CD4-positive, alpha-beta T cell treated with Interleukin-17A for 1 hour (primary cell): ENCODE measurements at places on chromosomes 11 and 22.

DNA sequence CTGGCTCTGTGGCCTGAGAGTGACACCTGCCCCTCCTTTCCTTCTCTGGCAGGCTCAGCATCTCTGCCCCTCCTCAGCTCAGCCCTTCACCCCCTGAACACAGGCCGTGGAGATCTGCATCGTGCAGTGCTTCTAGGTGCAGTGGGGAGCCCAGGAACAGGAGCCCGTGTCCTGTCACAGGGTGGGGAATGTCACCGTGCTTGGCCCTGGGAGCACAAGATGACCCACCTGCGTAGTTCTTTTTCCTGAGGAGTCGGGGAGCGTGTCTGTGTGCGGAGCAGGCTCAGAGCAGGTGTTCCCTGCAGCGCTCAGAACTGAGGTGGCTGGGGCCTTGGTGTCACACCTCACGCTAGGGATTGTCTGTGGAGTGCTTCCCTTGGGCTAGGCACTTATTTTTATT is 10.6 kb downstream of the TBC1D22A start:
- no peak for DNase-seq

- no peak for DNase-seq
These were observed 8.7 kb downstream of the ALDH3B2 start for GRCh38 chr11:67665541-67666302.

- no peak for DNase-seq
These were observed 89.8 kb downstream of the MORC2 start for GRCh38 chr22:30878516-30879414.

DNA sequence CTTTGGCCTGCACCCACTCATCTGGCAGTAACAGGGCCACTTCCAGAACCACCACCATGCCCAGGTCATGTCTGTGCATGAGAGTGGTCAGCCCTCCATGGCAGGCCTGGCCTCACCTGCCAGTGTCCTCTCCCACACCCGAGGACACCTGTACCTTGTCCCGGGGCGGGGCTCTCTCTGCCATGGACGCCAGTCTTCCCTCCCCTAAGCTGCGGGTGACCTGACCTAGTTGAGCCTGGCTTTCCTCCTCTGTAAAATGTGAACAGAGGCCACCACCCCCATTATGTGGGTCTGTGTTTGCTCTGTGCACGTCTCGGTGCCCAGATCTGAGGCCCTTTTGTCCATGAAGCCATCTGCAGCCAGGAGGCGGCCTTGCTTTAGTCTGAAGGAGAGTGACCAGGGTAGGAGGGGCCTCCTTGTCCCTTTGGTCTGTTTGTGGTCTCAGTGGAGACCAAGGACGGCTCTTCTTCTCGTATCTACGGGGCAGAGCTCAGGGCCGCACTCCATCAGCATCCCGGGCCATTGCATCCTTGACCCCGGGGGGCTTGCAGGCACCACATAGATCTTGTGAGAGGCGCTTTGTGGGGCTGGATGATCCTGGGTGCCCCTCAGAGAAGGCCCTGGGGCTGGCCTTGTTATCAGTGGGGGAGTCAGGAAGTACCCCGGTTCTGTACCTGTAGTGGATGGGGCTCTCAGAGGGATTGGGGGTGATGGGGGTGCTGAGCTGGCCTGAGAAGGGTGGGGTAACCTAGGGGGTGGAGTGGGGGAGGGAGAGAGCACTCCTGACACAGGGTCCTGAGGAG is 121.6 kb downstream of the KCNQ1 start:
- DNase-seq, result no peak

DNA sequence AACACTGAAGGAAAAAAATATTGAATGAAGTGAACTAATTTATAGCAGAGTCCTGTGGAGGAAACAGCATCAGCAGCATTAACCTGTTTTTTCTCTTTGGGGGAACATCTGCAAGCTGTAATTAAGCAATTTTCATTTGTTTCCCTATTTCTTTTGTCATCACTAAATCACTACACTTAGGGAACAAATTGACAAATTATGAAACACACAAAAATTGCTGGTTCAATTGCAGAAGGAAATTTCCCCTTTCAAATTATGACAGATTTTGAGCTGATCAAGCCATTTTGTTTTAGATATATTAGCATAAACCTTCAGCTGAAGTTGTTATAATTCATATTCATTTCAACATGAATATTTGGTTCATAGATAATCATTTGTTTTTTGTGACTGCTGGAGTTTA is 22.2 kb upstream of the RAG2 start:
- DNase-seq, result no peak

GRCh38 chr11:61911128-61911700 is 6.2 kb downstream of the RAB3IL1 start:
- no peak for DNase-seq

DNA sequence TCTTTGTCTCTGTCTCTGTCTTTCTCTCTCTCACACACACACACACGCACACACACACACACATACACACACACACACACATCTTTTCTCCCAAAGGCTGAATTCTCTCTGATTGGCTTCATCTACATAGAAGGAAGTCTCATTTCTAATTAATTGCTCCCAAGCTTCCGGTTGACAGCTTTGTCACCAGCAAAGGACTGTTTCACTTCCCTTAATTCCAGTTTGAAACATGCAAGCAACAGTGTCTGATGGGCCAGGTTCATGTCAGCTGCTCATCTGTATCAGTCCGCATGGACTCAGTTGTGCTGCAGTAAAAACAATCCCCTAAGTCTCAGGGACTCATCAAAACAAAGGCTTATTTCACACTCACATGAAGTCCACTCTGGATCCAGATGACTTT is 16.2 kb upstream of the PVALB start:
- DNase-seq, result peak; percentile 8

DNA sequence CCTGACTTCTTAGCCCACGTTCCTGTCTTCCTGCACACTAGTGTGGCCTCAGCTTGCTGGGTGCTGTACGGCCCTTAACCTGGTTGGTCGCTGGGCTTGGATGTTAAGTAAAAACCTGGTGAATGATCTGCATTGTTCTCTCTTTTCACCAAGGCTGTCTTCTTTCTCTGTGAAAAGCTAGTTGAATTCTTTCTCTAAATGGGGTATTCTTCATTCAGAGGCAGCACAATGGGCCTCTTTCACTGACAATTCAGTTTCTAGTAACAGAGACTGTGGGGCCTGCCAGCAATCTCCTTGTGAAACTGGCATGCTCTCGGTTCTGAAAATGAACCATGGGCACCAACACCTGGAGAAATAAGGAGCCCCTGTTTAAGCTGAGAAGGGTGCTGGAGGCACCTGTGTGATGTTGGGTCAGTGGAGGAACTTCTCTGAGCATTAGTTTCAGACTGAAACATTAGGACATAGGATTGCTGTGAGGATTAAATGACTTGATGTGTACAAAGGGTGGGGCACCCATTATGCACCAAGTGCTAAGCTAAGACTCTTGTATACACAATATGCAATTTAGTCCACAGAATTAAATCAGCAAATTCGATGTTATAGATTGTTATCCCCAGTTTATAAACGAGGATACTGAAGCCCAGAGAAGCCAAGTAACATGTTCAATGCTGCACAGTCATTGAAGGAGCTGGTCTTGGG is 33.1 kb upstream of the ELF5 start:
- DNase-seq, result no peak

DNA sequence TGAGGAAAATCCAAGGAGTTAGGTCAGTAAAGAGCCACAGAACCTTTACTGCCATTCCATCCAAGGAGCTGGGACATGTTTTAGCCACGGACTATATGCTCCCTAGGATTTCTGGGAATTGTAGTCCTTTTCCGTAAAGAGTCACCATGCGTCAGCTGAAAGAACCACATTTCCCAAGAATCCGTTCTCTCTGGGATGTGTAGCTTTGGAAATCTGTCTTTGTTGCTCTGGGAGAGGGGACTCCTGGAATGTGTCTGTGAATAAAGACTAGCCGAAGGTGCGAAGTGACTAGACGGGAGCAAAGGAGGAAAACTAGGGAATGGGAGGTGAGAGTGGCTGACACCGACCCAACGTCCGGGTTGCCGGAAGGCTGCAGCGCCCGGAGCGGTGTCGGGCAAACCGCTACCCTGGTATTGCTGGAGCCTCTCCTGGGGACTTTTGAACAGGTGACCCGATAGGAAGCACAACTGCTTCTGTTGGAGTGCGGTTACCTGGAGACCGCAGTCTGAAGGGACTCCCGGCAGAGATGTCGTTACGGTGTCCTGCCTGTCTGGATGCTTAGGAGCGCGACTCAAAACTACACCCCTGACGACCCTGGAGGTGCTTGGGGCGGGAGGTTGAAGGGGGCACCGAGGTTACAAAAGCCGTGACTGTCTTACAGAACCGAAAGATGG is at the start of gene IFTAP:
Gene IFTAP (plus strand): TSS at position 187 of the 674 bp plus-strand sequence. CDS start 15,602 bp downstream, outside the sequence.
- DNase-seq, result peak; percentile 42

GRCh38 chr22:45769569-45770210 is 98.1 kb downstream of the ATXN10 start:
- DNase-seq, result no peak

GRCh38 chr11:2758751-2759150 is 59.0 kb upstream of the KCNQ1OT1 start:
- DNase-seq, result no peak
